ENCODE measurements at places on chromosomes 2 and 18.

DNA sequence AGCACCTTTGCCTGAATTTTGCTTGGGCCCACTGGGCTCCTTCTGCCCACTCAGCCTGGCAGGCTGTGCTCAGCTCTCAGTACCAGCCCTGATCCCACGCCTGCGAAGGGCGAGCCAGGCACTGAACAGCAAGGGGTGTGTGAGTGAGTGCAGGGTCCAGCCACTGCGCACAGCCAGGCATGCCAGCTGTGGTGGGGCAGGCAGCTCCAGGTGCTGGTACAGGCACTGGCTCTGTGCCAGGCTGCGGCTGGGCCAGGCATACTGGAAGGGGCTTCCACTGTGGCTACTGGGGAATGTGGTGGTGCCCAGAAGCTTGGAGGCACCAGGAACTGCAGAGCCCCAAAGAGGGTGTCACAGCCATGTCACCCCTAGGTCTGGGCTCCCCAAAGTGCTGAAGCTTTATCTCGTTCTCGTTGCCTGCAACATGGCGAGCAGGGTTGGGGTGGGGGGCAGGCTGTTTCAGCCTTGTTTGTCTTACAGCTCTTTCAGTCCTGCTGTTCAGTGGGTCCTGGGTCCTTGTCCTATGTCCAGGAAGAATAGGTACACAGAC lies 8.8 kb downstream of the DYSF start:
- DNase-seq: no peak

DNA sequence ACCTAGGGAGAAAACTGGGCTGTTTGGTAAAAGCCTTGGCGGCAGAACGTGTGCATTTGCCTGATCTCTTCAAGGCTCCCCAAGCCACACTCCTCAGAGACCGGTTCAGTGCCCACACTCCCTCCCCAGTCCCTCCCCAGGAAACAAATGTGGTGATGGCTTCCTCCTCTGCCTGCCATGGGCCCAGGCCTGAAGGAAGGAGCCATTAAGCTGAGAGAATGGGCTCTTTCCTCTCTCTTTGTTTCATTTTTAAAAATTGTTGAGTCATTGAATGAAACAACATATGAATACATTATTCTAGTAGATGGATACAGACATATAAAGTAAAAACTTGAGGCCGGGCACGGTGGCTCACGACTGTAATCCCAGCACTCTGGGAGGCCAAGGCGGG lies 50.6 kb upstream of the YWHAQ start:
- DNase-seq: no peak

GRCh38 chr2:96091711-96092572 lies 24.4 kb downstream of the ADRA2B start:
- peak; percentile 10 for DNase-seq

- DNase-seq: no peak
These were observed 95.5 kb upstream of the VWC2L start for GRCh38 chr2:214315324-214315723.

- no peak for DNase-seq
These were observed 19.4 kb downstream of the DOK1 start for GRCh38 chr2:74573747-74574562.

GRCh38 chr2:136156411-136156810 lies 38.5 kb upstream of the CXCR4 start:
- DNase-seq: no peak

GRCh38 chr2:118791483-118791882 lies 56.0 kb downstream of the EN1 start:
- no peak for DNase-seq

DNA sequence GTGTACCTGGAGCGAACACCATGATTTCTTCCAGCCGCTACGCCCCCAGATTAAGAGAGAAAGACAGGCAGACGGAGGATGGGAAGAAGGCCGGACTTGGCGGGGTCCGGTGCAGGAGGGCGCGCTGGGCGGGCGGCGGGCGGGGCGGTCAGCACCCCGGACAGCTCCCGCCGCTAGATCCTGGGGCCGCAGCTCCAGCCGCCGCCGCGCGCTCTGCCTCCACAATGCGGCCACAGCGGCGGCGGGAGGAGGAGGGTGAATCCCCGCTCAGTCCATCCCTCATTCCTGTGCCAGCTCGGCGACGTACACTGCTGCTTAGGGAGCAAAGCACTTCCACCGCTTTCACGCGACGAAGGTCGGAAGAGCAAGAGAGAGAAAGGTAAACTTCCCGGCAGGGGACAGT lies at the start of gene AKAIN1:
Gene AKAIN1, minus strand, starts transcription at position 226 of the 403 bp plus-strand sequence. Its CDS starts 204 bp downstream, at position 22.
- DNase-seq: peak; percentile 11

GRCh38 chr18:12477606-12478005 lies 69.9 kb downstream of the PRELID3A start:
- no peak for DNase-seq

DNA sequence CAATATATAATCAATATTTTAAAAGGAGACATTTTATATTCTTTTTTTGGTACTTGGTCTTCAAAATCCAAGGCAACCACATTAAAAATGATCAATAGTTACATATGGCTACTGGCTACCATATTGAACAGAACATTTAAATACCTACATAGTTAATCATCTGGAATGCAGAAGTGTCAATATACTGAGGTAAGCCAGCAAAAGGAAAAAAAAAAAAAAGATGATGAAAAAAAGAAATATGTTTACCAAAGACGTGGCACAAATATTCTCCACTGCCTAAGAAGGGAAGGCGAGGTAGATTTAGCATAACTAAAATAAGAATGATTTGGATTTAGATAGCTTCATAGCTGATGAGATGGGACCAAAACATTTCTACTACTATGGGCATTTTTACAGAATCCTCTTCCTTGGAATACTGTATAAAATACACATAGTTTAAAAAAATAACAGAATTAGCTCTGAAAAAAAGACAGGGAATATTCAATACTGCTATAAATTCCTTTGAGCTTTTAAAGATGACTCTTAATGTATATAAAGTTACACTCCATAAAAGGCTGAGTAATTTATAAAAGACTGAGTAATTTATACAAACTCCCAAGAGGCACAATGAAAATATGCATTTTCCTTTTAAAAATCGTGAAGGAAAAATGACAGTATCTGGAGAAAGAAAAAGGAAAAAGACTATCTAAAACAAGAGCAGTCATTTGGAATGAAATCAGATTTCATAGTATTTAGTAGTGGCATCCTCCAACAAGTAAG lies 63.5 kb downstream of the CDH2 start:
- no peak for DNase-seq

DNA sequence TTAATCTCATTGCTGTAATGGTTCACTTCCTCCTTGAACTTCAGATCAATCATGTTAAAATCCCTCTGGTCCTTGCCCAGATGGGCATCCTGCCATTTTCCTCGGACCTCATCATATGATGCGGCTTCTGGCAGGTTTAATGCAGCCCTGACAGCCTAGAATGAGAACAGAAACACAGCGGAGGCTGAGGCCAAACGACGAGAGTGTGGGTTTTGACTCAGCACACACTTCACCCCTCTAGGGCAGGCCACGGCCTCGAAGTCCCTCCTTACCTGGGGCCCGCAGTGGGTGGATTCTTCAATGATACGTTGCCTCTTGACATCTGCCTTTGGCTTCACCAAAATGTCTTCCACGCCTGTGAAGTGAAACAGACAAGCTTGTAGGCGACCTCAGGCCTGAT lies 56.8 kb downstream of the POLR1A start:
- DNase-seq: peak; percentile 51

DNA sequence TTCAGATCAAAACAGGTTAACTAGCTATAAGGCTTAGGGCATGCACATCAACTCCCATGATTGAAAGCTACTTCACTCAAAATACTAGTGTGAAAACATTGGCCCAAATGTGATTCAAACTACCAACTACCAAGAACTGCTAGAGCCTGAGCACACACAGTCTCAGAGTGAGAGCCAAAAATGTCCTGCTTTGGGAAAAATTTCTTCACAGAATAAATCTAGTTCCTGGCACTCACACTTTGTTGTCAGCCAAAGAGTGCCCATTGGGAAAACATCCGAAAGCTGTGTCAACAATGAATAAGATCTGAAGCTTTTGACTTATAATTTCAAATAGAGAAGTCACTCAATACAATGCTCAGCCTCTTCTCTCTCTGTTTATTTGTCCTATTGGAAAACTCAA lies 182.7 kb downstream of the LRATD1 start:
- DNase-seq: no peak

DNA sequence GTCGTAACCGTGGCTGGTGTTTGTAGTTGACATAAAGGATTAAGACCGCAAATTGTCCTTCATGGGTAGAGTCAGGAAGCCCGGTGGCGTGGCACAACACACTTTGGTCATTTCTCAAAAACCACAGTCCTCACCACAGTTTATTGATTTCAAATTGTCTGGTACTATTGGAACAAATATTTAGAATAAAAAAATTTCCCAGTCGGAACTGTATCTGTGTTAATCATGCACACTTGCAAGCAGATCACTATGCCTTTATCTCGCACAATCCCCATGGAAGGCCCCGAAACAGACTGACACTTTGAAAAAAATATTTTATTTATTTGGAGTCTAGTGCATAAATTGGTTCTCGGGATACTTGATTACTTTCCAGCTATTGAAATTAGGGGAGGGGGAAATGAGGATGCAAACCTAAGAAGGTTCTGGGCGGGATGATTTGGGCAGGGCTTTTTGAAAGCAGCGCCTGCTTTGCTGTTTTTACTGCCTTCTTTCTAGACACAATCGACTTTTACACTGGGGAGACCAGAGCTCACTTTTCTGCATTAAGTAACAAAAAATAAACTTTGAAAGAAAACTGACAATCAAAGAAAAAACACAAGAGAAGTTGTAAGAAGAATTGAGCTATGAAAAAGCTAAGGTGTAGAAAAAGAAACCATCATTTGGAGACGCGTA lies 15.4 kb upstream of the HOXD1 start:
- no peak for DNase-seq

DNA sequence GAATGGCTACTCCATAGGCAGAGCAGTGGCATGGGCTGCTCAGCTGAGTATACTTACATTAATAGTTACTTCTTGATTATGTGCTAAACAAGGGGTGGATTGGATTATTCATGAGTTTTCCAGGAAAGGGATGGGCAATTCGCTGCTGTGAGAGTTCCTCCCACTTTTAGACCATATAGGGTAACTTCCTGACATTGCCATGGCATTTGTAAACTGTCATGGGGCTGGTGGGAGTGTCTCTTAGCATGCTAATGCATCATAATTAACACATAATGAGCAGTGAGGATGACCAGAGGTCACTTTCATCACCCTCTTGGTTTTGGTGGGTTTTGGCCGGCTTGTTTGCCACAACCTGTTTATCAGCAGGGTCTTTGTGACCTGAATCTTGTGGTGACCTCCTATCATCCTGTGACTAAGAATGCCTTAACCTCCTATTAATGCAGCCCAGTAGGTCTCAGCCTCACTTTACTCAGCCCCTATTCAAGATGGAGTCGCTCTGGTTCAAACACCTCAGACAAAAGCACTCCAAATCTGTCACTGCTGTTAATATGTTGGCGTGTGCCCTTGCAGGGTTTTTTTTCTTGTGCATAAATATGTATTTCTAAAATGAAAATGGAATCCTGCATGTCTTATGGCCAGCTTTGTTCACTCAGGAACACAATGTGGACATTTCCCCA lies 56.0 kb downstream of the CYBRD1 start:
- no peak for DNase-seq

DNA sequence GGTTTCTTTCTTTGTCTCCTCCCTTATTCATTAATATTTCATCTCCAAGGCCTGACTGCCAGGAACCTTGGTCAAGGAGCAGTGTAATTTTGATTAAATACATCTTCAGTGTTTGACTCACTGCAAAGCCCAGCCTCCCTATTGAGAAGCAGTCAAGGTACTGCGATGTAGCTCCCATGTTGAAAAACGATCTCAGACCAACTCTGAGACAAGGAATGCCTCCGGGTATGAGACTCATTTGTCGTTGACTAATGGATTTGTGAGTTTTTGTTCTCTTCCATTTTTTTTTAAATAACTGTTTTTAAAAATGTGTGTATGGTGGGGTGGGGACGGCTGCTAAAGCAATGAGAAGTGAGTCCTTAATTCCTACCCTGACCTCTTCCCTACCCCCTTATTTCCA lies 361.6 kb downstream of the SOX11 start:
- no peak for DNase-seq

DNA sequence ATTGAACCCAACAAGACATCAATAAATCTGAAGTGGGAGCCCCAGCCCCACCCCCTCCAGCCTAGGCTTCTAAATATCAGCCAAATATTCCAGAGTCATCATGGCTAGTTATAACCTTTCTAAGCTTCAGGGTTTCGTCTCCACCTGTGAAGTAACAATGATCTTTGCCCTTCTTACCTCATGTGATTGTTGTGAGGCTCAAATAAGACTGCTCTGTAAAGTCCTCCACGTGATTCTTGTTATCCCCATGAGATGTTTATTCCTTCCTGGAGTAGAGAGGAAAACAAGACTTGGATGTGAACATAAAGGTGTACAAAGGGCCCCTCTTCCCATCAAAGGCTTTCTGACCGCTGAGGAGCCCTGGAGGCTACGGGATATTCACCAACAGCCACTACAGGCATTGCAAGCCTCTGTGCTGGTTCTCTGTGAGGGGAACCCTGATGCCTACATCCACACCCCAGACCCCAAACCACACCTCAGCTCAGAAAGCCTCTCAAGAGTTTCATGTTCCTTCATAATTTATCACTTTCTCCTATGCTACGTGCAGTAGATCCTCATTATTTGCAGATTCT lies 20.1 kb upstream of the REEP1 start:
- no peak for DNase-seq

- no peak for DNase-seq
These were observed 140.0 kb downstream of the VAPA start for GRCh38 chr18:10053861-10054260.
